ENCODE measurements at places on chromosomes 6 and 20.

DNA sequence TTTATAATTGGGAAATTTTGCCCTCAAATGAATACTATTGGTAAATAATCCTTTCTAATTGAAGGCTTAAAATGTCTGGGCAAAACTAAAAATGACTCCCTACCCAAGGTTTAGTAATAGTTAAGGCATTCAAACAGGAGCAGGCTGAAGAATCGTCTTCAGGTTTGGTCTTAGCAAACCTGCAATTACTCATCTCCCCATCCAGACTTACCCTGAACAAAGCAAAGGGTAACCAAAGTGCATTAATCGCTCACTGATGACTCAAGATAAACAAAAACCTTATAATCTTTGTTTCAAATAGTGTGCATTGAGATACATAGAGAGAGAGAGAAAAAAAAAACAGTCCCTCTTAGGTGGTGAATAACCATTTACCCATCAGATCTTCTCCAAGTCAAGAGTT is 225.5 kb downstream of the BMP2 start:
- DNase-seq: no peak

DNA sequence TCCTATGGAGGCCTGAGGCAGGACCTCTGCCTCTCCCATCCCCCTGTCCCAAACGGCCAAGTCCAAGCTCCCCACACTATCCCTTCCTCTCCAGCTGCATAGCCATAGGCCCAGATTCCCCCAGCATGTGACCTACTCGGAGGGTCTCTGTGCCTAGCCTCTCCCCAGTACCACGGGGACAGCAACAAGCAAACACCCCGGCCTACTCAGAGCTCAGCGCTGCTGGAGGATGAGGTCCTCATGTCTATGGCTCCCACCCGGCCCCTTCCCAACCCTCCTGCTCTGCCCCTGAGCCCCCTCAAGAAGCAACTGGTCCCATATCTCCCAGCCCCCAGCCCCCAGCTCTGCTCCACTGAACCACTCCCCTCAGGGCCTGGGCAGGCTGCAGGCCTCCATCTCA is 24.2 kb downstream of the RNASET2 start:
- DNase-seq: no peak

DNA sequence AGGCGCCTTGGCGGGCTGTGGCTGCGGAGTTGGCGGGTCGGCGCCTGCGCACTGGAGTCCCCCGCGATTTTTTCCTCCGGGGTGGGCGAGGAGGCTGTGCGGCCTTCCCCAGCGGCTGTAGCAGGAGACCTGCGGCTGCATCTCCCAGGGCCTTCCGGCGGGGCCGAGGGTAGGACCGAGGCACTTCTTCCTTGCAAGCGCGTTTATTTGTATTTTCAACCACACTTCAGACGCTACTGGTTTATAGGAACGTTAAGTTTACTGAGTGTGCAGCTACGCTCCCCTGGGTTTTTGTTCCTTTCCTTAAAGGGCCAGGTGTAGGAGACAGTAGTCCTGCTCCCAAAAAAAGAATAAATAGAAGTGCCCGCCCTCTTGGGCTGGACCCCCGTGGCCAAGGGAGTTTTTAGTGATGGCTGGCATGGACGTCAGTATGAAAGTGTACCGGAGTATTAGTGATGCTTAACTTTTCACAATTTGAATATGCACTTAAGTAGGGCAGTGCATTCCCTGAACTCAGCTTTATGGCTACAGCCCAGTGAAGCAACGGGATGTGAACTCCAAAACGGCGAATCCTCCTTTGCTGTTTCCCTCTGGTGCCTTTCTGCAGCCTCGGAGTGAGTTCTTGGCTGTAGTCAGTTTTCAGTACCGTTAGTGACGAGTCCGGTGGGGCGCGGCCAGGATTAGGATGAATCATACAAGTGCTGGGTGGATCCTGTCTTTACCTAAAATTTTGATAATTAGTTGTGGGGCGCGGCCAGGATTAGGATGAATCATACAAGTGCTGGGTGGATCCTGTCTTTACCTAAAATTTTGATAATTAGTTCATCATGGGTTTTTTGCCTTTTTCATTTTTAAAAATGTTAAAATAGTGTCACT is 1.0 kb upstream of the FBXO5 start:
- DNase-seq: peak; percentile 53

DNA sequence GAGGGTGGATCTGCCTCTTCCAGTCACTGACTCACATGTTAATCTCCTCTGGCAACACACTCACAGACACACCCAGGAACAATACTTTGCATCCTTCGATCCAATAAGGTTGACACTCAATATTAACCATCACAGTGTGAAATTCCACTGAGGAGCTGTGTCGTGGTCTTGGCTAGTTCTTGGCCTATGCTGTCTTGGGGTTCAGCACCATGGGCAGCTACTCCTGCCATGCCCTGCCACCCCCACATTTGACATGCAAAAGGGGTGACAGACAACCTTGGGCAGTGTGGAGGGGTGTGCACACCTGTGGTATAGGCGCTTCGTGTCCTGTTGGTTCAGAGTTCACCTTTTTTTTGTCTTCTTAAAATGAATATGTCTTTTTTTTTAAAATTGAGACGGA is 25.8 kb downstream of the ANKRD6 start:
- no peak for DNase-seq

DNA sequence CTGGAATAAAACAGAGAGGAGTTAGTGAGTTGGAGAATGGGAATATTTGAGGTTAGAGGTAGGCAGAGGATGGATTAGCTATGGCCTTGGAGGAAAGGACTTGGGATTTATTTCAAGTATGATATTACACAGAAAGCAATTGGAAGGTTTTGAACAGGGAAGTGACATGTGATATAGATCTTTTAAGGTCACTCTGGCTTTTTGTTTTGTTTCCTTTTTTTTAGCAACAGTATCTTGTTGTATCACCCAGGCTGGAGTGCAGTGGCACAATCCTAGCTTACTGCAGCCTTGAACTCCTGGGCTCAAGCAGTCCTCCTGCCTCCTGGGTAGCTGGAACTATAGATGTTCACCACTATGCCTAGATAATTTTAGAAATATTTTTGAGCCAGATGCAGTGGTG is 190.3 kb downstream of the UTRN start:
- DNase-seq: no peak

DNA sequence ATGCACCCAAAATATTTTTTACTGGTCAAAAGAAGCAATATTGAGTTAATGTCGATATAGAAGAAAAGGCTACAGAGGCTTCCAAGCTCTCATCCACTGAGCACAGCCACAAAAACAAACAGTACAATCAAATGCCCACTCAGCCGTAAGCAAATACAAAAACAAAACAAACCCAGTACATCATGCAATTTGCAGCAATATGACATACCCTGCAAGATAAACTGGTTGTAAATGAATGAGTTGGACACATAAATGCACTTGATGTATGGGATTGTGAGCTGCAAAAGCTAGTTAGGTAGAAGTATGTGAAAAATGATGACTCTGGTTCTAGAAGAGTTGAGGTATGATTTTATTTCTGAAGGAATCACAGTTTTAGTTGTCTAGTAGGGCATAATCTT is 83.9 kb downstream of the SESN1 start:
- no peak for DNase-seq

- no peak for DNase-seq
These were observed 60.2 kb downstream of the CHMP4B start for GRCh38 chr20:33871362-33871761.

DNA sequence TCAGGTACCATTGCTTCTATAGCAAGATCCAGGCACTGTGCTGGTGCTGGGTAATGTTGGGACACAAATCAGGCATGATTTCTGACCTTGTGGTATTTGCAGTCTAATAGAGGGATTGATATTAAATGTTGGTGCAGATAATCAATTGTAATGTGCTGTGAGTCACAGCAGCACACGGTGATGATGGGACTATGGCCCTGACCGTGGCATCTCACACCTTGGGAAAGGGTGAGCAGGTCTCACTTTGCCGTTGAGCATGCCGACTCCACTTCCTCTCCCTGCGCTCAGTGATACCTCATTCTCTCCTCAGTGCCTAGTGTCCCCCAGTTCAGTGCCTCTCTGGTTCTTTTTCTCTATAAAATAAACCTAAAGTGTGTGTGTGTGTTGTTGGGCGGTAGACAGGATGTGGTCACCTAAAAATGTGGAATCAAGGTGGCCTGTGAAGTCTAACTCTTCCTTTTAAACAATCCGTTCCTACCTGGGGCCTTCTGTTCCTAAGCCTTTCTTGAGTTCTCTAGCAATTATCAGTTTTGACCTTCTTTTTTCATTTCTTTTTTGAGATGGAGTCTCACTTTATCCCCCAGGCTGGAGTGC is 188.5 kb downstream of the REV3L start:
- no peak for DNase-seq

DNA sequence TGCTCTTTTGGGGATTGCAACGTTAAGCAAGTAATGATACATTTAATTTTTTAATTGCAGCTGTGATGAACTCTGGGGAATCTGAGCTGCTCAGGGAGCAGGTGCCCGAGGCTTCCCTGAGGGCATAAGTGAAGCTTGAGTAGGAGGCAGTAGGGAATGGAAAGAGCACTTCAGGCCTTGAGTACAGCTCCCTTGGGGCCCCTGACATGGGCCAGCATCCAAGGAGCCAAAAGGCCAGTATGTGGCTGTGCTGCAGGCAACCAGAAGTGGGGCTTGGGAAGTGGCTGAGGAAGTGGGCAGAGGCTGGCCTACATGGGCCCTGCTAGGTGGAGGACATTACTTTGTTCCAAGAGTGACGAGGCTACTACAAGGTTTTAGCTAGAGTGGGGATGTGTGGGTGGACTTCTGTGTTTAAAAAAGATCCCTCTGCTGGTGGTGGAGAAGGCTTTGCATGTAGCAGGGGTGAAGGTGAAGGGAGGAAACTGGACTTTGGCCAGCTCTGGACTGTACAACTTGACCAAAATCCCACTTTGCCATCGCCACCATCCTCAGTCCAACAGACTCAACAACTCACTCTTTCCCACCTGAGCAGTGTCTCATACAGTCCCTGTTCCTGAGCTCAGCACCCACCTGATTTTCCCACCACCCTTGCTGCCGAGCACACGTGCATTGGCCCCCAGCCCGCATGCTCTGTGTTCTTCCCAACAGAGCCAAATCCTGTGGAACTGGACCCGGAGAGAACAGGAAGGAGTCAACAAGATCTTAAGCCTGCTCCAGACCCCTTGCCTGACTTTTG is 10.9 kb upstream of the ZNF831 start:
- DNase-seq: no peak

- DNase-seq: no peak
These were observed 4.3 kb downstream of the COL9A3 start for GRCh38 chr20:62820962-62821725.

- DNase-seq: no peak
These were observed 61.4 kb downstream of the WDR27 start for GRCh38 chr6:169640351-169640852.

DNA sequence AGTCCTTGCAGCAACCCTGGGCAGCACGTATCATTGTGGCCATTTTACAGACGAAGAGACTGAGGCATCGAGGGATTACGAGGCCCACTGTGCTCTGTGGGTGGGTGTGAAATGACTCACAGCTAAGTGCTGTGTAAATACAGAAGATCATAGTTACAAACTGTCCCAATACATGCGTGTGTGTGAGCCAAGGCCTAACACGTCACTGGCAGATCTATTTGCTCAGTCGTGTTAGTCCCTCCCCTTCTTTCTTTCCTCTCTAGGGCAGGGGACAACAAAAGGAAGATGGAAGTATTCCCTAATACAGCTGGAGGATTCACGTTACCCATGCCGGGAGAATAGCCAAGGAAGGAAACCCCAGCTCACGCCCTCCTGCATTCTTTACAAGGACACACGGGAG is 175.9 kb downstream of the CDC5L start:
- no peak for DNase-seq

- DNase-seq: no peak
These were observed 30.1 kb downstream of the TMEM74B start for GRCh38 chr20:1154691-1155090.

DNA sequence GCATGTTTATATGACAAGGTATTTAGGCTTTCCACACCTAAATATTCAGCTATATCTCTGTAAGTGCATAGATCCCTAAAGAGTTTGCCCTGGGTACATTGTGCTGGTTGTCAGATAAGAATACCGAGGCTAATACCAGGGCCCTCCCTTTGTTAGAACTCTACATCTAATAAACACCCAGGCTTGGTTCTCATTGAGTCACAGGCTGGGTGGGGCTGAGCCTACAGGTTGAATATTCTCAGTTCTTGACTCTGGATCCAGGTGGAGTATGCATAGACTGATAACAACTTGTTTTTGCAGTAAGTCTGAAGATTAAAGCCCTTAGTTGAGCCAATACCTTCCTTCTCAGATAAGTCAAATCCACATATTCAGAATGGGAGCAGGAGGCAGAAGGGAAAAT is 312.2 kb upstream of the FLRT3 start:
- no peak for DNase-seq

DNA sequence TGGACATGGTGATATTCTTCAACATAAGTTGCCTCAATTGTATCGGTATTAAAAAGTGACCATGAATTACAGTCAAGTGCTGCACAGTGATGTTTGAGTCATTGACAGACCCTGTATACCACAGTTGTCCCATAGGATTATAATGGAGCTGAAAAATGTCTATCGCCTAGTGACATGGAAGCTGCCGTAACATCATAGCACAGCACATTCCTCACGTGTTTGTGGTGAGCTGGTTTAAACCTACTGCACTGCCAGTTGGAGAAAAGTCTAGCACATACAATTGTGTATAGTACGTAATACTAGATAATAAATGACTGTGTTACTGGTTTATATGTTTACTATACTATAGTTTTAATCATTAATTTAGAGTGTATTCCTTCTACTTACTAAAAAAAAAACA is 150.2 kb downstream of the CDH26 start:
- DNase-seq: no peak

- DNase-seq: no peak
These were observed 74.0 kb downstream of the SOBP start for GRCh38 chr6:107563694-107564588.

DNA sequence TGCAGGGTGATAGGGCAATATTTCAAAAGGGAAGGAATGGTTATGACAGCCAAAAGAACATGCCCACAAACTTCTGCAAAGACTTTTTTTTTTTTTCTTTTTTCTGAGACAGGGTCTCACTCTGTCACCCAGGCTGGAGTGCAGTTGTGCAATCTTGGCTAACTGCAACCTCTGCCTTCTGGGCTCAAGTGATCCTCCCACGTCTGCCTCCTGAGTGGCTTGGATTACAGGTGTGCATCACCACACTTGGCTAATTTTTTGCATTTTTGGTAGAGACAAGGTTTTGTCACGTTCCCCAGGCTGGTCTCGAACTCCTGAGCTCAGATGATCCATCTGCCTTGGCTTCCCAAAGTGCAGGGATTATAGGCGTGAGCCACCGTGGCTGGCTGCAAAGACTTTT is 117.6 kb upstream of the ADGRF1 start:
- DNase-seq: no peak

- no peak for DNase-seq
These were observed 3.8 kb downstream of the EFHC1 start for GRCh38 chr6:52423971-52424381.

DNA sequence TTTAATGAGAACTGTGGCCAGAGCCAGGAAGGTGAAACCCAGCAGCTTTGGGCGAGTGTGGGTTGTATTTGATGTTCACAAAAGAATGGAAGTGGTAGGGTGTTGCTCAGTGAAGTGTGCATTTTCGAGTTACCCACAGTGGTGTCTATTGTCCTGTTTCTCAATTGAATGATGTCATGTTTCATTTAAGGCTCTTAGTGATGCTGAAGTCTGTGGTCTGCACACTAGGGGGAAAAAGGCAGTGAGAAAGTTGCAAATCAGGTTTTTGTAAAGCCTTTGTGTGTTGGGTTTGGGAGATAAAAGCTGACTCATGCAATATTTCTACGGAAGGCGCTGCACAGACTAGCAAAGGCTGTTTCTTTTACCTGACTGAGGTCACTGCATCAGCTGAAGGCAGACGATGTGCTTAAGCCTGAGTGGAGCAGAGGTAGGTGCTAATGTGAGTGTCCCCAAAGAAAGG is 121.1 kb downstream of the PLEKHG1 start:
- DNase-seq: no peak
